ENCODE measurements at places on chromosomes 12 and 14.

- no peak for DNase-seq
Measured at GRCh38 chr12:92027701-92028440, 117.8 kb downstream of the BTG1 start.

GRCh38 chr14:24256960-24257359 lies 6.0 kb downstream of the TGM1 start:
- no peak for DNase-seq

DNA sequence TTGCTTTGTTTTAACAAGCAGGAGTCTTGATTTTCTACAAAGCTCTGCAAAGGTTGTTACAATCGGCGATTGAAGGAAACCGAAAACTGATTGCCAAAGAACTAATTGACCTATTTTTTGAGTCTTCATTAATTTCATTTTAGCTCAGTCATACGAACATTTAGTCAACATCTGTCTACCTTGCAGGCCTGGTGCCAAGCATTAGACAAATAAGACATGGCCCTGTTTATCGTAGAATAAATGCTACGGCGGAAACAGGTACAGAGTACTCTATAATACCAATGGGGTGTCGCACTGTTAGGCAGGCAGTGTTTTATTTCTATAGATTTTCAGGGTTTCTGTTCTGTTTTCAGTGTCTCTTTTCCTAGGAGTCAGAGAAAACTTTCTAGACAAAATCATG lies 171.5 kb downstream of the BCAT1 start:
- no peak for DNase-seq

DNA sequence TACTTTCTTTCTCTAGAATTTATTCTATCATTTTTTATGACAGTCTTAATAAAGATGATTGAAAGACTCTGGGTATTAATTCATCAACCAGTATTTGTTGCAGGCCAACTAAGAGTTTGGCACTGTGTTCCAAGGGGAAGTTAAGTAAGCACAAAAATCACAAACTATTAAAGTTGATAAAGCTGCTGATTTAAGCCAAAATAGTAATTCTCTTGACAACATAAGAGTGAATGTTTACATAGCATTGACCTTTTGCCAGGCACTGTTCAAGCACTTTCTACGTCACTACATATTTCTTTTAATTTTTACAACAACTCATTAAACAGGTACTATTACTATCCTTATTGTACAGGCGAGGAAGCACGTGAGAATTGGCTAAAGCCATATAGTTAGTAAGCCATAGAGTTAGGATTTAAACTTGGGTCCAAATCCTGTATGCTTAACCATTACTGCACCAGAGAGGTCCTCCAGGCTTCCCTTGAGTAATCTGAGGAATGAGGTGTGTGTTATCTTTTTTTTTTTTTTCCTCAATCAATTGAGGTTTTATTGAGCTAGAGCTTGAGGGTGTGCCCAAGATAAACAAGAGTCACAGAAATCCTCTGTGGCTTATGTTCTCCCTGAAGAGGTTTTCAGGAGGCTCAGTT lies 1009.6 kb downstream of the DIO2 start:
- no peak for DNase-seq

DNA sequence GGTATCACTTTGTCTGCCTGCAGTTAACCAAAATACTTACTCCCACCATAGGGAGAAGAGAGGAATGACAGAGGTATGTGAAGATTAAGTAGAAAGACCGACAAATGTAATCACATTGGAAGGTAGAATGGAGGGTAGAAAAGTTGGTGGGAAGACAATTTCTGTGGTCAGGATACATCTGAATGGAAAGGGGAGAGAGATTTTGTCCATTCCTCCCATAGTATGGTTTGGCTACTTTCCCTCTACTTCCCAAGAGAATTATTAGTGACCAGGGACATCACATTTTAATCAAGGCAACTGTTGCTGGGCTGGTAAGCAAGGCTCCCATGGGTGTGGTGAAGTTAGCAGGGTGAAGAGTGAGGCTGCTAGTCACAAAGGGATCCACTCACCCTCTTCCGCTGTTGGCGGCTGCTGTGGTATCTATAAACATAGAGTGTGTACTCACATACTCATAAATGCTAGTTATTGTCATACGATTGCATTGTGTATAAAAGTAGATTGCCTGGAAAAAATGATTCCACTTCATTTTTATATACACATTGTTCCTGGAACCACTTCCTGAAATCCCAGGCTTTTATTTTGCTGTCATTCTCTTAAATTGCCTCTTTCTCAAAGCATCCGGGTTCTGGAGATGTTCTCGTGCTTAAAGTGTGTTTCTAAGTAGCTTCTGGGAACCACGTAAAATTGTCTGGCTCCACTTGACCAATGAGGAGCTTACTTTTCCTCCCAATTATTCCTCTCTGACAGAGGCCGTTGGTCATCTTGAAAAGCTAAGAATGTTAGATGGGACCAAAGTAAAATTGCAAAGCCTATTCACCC lies 413.1 kb downstream of the ZFP36L1 start:
- no peak for DNase-seq

DNA sequence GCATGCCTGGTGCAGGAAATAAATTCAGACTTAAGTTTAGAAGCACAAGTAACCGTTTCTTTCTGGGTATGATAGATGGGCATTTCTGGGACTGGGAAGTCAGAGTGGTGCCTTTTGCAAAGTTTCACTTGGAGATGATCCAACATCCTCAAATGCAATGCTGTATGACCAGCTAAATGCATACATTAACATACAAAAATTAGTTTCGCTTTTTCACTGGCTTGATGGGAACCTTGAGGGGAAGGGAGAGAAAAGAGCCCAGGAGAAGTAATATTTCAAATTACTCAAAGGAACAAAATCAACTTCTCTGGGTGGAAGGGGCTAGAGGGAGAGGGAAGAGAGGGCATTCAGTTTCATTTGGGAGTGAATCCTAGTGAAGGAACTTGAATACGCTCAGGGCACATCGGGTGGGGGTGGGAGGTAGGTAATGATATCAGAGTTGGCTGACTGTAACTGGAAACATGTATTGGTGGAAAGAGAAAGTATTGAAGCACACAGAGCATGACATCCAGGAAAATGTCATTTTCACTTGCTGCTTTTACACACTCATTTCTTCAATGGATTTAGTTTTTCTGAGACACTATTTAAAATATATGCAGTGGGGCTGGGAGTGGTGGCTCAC lies 175.5 kb downstream of the PTPRO start:
- DNase-seq, result no peak

DNA sequence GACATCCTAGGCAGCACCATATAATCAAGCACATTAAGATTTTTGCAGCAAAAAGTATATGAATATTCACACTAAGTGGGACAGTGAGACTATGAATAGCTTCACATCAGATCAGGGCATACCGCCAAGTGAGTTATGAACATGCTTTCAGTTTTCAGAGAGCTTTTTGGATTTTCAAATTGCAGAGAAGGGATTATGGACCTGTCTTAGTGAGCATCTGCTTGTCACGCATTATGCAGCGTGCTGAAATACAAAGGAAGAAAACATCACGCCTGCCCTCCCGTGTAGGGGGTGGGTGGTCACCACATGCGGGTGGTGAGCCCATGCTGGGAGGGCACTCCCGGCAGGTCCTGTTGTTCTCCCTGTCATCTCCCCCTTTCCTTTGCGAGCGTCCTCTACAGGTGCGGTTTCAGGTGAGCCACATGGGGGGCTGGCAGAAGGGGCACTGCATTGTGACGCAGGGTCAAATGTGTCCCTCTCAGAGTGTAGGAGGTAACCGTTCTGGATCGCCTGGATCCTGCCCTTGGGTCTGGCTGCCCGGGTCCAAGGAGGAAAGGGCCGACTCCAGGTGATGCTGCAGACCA lies 42.6 kb downstream of the TRAF3 start:
- no peak for DNase-seq

- DNase-seq, result no peak
Measured at GRCh38 chr14:96515731-96516130, 13.5 kb downstream of the PAPOLA start.

GRCh38 chr12:16453319-16453718 lies 105.9 kb downstream of the MGST1 start:
- no peak for DNase-seq

- peak; percentile 41 for DNase-seq
Measured at GRCh38 chr12:54360717-54361456, 3.4 kb downstream of the GPR84 start.

GRCh38 chr12:100356644-100357223 lies at the start of gene SLC17A8:
SLC17A8 (plus strand) TSS chr12:100357074; CDS start chr12:100357392, 318 bp downstream.
- DNase-seq, result no peak

DNA sequence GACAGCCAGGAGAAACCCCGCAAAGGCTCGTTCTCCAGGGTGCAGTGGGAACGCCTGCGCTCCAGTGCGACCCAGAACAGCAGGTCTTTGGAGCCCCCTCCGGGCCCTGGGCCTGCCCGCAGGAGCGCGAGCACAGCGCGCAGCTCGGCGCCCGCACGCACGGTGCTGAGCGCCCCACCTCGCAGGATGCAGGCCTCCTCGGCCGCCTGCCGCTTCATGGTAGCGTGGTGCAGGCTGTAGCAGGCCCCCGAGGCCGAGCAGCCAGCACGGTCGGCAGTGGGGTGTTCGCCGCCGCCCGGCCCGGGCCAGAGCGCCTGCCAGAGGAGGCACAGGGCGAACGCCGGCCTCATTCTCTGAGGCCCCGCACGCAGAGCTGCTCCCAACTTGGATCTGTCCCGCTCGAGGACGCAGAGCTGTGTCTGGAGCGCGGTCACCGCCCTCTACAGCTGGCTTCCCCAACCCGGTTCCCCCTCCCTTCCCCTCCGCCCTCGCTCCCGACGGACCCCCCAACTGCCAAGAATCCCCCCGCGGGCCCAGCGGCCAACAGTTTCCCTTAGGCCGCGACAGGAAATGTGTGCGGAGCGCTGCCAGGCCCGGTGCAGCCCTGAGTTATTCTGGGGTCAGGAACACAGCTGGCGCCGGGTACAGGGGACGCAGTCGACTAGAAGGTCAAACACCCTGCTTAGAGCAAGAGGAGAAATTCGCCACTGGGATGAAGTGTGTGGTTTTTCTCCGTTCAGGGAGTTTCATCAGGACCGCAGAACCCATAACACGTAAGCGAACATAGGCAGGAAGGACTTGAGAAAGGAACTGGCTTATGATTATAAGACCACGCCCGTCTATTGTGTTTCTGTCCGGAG lies at the start of gene CLEC14A:
Gene CLEC14A, minus strand, starts transcription at position 421 of the 860 bp plus-strand sequence. Its CDS starts 71 bp downstream, at position 350.
- no peak for DNase-seq

DNA sequence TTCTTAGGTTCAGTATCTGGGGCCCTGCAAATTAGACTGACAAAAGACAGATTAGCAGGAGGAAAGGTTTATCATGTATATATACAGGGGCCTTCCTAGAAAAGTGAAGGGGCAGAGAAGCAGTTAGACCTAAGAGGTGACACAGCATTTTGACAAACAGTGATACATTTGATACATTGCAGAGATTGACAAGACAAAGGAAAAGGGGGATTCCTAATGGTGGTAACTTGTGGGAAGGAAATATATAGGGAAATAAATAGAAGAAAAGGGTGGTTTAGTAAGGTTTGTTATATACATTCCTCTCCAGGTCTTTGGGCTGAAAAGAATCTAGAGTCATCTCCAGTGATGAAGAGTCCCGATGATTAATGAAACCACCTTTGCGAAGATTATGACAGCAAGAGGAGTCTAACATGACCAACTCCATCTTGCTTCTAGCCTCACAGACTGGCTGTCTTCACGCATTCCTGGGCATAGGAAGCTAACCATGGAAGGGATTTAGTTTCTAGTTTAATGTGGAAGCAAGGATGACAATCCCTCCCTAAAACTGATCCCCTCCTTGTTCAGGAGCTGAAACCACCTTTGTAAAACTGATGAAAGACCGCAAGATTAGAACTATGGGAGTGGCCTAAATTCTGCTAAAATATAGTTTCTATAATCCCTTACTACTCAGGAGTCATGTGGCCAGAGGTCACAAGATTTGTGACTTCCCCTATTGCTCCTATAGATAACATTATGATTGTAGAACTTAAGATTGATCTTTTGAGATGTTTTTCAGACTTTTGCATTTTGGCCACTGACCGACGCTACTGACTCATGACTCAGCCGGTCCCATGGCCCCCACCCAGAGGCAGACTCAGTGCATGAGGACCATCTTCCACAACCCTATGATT lies 31.1 kb upstream of the CPM start:
- DNase-seq, result no peak

GRCh38 chr14:65006261-65006721 lies 19.6 kb downstream of the FNTB start:
- no peak for DNase-seq

GRCh38 chr12:86659985-86660384 lies 403.8 kb upstream of the MGAT4C start:
- no peak for DNase-seq

- DNase-seq, result no peak
Measured at GRCh38 chr14:98085751-98086150, 1186.2 kb downstream of the BCL11B start.

DNA sequence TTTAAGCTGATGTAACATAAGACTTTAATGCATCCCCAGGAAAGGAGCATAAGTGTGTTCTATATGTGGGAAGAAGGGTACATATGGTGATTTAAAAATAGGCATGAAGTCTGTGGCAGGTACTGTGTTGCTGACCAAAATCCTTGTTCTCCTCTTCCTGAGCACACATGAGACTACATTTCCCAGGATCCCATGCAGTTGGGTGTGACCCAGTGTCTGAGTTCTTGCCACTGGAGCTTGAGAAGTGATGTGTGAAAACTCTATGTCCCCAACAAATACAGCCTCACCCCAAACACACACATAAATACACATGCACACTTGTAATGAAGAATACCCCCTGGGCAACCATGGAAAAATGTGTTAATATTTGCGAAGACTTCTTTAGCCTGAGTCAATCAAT lies 8.5 kb upstream of the SMIM10L1 start:
- DNase-seq, result no peak

- DNase-seq, result no peak
Measured at GRCh38 chr12:67662910-67663538, 14.5 kb downstream of the DYRK2 start.

DNA sequence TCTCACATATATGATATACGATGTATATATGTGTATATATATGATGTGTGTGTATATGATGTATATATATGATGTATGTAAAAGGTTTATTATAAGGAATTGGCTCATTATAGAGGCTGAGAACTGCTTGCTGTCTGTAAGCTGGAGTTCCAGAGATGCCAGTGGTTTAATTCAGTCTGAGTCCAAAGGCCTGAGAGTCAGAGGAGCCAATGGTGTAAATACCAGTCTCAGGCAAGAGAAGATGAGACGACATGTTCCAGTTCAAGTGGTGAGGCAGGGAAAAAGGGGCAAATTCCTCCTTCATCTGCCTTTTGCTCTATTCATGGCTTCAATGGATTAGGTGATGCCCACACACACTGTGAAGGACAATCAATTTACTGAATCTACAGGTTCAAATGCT lies 17.1 kb upstream of the STYK1 start:
- DNase-seq, result no peak

Data from nucleus accumbens (tissue), 56 donors.